ENCODE measurements at places on chromosomes 12 and 14.

GRCh38 chr12:26789731-26790644 lies 43.0 kb downstream of the ITPR2 start:
- no peak for DNase-seq

- DNase-seq = no peak
Measured at GRCh38 chr12:128857133-128857763, 4.0 kb downstream of the GLT1D1 start.

- DNase-seq = no peak
Measured at GRCh38 chr12:62912644-62913043, 22.3 kb downstream of the PPM1H start.

GRCh38 chr12:40992158-40992557 lies 196.0 kb upstream of the PDZRN4 start:
- no peak for DNase-seq

DNA sequence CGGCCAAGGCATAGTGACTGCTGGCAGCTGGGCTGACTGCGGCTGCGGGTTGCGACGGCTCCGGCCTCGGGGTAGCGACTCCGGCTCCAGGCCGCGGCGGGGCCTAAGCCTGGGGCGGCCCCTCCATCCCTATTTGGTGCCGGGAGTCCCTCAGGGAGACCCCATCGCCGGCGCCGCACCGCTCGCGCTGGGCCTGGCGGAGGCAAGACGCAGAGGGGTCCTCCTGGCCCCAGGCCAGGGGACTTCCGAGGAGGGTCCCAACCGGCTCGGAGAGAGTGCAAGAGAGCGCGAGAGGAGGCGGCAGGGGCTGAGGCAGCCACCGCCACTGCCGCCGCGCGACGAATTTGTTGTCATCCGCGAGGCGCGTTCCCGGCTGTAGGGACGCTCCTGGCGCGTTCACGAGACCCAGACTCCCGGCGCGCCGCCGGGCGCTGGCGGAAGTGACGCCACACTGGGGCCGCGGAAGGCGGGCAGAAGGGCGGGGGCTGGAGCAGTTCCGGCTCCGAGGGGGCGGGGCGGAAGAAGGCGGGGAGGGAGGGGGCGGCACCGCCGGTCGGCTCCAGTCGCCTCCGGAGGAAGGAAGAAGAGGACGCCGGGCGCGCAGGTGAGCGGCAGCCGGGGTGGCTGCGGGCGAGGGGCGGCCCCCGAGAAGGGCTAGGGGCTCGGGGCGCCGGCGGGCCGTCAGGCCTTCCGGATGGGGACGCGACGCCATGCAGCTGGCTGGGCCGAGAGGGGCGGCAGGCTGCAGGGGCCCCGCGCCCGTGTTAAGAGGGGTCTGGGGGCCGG lies at the start of the genes ATG2B and GSKIP:
Gene ATG2B, minus strand, starts transcription at position 377 of the 786 bp plus-strand sequence. Its CDS starts 365 bp downstream, at position 12.
Gene GSKIP, plus strand, starts transcription at position 562 of the 786 bp plus-strand sequence. CDS start 18,722 bp downstream, outside the sequence.
- DNase-seq = peak; percentile 92

DNA sequence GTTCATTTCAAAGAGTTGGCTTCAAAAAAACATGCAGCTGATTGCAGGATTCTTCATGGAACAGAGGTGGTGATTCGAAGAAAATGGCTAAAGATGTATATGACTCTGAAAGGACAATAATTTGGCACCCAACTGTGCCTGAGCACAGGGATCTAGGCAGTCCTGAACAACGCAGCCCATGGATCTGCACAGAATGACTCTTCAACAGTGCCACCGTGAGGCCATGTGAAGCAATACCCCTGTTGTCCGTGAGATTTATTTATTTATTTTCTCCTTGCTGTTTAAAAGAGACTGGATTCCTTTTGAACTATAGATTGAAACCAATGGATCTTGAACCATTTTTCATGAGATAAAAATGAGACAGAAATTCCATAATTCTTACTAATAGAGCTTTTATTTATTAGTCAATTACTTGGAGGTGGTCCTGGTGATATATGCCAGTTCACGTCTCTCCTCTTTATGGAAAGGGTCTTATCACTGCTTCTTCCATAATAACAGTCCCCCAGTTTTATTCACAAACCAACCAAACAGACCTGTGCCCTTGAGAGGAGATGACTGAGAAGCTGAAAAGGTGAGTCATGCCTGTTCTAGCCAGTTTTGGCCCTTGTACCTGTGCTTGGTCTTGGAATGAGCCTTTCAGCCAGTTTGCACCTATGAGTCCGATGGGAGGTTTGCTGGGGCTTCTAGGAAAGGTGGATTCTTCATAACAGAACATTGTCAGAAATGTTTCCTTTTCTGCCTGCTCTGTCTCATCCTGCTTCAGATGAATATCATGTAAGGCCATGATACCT lies 1598.3 kb downstream of the AACS start:
- no peak for DNase-seq

- DNase-seq = no peak
Measured at GRCh38 chr14:51228890-51229289, 11.2 kb upstream of the TMX1 start.

GRCh38 chr12:18888047-18888446 lies 150.1 kb downstream of the CAPZA3 start:
- no peak for DNase-seq

DNA sequence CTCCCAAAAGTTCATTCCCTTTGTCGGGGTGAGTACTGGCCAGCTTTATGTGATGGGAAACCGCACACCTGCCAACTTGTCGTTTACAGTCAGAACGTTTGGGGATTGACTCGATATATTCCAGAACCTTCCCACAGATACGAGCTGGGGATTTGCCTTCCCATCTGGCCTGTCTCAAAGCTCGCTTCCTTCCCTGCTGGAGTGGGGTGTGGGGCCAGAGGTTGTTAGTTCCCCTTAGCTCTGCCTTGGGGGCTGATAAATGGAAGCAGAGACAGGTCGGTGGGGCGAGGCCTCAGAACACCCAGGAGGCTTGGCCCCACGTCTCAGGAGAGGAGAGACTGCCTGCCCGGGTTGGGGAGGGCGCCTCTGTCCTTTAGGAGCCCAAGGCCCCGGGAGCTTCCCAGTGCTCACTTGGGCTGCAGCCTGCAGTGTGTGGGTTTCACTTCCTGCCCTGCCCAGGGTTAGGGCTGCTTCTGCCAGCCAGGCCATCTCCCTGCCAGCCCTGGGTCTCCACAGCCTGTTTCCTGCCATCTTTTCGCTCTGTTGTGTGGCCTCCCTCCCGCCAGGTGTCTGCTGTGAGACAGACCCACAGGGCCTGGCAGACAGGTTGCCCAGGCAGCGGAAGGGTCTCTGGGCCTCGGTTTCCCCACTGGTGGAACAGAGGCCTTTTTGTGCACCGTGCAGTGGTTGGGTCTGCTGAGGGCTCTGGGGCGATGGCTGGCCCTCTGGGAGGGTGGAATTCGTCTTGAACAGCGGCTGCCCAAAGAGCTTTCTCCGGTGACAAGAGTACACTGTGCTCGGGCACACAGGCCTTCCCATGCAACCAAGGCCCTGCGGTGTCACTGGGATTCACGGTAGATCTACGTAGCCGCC lies 8.1 kb upstream of the TEX22 start:
- DNase-seq = no peak

GRCh38 chr12:58414398-58414871 lies 473.1 kb downstream of the ATP23 start:
- no peak for DNase-seq

GRCh38 chr12:122336015-122336946 lies 70.0 kb upstream of the VPS33A start:
- no peak for DNase-seq

GRCh38 chr12:115216301-115216700 lies 532.3 kb upstream of the TBX3 start:
- no peak for DNase-seq

DNA sequence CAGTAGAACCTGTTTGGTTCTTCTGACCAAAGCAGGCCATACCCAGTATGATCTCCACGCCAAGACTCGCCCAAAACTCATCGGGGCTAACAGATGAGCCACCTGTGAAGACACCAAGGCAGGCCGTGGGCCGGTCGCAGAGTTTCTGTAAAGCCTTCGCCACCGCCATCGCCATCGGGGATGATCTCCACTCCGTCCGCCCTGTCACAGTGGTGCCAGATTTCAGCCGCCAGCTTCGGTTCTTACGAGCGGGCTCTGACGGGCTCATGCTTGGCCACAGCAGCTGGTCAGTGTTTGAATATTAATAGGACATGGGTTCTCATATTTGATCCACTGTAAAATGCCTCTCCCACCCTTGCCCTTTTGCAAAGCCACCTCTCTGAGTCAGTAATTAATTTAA lies 113.2 kb upstream of the TMEM132D start:
- DNase-seq = no peak

GRCh38 chr14:51977075-51977474 lies 12.3 kb upstream of the RTRAF start:
- DNase-seq = no peak

GRCh38 chr12:78018171-78018910 lies 187.6 kb downstream of the NAV3 start:
- DNase-seq = no peak

DNA sequence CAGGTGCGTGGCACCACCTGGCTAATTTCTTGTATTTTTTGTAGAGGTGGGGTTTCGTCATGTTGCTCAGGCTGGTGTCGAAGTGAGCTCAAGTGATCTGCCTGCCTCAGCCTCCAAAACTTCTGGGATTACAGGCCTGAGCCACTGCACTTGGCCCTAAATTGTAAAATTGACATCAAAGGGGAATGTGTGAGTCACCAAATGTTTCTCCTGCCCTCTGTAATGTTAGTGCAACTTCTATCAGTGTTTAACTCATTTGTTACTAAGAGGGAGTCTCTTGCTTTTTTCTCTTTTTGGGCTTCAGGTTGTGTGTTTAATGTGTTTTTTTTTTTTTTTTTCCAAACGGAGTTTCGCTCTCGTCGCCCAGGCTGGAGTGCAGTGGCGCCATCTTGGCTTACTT lies 2.3 kb downstream of the TULP3 start:
- no peak for DNase-seq

DNA sequence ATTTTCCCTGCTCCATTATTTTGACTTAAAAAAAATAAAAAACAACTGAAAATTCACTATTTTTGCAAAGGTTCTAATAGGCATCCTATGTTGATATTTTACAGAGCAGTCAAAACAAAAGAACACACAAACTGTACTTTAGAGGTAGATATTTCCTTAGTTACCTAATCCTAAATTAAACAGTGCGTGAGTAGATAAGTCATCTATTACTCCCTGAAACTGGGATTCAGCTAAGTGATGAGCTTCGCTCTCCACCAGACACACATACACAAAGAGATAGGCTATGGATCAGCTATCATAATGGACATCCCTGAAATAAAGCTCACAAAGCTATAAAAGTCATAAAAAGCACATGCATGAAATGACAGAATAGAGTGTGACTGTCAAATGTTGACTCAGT lies 398.7 kb downstream of the SOX5 start:
- DNase-seq = no peak

DNA sequence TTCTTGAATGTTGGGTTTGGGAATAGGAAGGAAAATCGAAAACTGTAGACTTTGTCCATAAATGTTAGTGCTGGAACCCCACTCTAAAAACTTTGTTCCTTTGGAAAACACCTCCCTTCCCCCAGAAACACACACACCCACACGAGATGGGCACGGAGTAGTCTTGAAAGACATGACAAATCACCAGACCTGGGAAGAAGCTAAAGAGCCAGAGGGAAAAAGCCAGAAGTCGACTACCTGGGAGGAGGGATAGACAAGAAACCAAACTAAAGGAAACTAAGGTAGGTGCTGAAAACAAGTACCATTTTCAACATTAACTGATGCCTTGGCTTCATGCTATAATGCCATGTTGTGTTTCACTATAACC lies 925 bp upstream of the NANOG start:
- no peak for DNase-seq

DNA sequence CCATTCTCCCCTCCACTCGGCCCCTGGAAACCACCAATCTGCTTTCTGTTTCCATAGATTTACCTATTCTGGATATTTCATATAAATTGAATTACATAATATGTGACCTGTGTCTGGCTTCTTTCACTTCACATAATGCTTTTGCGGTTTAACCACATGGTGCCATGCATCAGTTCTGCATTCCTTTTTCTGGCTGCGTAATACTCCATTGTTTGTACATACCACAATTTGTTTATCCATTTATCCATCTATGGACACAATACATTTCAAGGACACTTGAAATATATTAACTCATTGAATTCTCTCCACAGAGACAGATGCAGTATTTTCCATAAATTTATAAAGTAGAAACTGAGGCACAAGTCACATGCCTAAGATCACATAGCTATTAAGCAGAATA lies 110.3 kb upstream of the ETV6 start:
- no peak for DNase-seq

DNA sequence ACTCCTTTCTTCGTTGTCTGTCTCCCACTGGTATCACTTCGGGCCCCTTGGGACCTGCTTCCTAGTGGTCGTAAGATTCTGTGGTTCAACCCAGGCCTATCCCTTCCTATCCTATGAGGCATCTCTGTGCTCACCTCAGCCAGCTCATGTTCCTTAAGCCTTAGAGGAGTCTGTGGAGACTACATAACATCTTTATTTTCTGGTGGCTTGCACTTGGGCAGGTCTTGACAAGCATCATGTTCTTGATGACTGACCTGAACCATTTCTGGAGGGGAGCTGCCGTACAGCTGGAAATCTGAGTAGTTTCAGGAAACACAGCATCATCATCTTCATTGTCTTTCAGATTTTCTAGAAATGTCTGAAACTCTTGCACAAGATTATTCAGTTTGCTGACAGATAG lies 69.3 kb downstream of the PPFIBP1 start:
- no peak for DNase-seq

DNA sequence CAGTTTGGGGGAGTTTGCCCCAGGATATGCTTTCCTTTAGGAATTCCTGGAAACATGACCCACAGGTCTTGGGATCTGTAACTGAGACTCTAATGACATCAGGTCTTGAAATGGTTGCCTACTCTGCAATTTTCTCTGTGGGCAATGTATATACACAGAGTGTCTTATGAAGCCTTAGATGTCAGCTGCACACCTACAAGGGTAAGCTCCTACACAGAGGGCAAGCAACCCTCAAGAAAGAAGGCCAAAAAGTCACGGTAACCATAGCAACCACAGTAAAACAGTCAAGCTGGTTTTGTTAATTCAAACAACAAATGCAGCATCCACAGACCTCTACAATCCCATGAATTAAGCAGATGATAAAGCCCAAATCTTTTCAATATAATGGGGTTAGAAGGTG lies 293.0 kb downstream of the SSPN start:
- no peak for DNase-seq

DNA sequence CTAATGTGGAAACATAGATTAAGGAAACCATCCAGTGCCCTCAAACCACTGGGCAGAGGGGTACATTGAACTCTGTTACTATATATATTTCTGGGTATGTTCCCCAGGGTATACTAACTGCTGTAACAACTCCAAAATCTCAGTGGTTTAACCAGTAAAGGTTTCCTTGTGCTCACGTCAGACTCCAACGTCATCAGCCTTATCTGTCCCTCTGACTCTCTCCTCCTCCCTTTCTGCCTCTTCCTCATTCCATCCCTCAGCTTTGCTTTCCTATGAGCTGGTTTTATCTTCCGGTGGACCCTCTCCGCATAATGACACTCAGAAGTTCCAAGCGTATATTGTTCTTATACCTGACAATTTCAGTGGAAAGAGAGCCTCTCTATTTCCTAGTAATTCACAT lies 21.2 kb upstream of the SMCO2 start:
- DNase-seq = no peak

DNA sequence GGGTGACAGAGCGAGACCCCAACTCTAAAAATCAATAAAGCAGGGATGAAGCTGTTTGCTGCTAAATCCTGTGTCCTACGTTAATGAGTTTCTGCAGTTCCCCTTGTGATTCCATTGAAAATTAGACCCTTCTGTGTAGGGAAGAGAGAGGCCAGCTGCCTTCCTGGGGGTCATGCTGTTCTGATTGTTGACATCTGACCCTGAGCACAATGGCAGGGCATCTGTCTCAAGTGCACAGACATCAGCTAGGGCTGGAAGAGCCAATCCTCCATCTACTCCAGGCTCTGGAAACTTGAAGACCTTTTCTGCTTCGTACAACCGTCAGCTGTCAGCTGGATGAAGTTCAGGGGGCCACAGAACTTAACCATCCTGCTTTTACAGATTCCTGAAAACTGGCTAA lies 10.1 kb downstream of the FBXL14 start:
- no peak for DNase-seq

All from NCI-H1092 (cell line).